ENCODE measurements at places on chromosomes 5 and 9.
A peak's percentile ranks its signal among the peaks of the same experiment; 100 is the strongest.

DNA sequence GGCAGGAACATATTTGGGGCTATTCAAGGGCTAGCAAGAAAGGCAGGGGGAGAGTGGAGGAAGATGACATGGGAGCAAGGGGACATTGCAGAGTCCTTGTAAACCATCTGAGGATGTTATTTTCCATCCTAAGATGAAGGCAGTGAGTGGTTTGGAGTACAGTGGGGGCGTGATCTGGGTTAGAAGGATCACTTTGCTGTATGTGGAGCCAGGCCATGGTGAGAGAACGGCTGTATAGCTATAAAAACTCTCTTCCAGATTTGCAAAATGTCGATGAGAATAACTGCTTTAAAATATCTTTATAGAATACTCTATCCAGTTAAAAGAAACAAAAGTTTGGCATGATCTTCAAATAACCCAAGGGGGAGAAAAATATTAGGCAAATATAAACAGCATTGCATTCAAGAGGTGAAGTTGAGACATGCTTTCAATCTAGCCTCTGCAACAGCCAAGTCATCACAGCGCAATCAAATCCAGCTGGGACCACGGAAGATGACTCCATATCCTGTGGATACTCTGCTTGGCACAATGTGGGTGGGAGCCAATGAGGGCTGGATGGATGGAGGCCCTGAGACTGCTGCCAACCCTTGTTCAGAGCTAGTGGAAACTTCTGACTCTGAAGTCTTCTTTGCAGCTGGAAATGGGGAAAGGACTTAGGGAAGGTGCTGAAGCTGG is 111.5 kb upstream of the BASP1 start:
- peak; percentile 61 for DNase-seq

DNA sequence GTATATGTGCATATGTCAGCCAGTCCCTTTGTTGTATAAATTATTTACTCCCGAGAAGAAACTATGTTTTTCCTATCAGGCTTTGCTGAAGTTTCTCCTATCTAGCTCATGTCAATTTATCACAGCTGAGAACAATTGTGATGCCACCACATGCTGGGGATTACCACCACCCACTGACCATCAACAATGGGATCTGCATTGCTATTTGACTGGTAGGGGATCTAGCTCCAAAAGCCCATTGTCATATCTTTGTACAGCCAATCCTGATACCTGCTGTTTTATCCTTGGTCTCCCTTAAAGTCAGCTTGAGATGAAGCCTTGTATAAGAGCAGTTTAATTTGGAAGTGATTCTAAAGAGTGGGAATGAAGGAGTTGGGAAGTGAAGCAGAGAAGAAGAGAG is 53.9 kb upstream of the KCNN2 start:
- DNase-seq: no peak

DNA sequence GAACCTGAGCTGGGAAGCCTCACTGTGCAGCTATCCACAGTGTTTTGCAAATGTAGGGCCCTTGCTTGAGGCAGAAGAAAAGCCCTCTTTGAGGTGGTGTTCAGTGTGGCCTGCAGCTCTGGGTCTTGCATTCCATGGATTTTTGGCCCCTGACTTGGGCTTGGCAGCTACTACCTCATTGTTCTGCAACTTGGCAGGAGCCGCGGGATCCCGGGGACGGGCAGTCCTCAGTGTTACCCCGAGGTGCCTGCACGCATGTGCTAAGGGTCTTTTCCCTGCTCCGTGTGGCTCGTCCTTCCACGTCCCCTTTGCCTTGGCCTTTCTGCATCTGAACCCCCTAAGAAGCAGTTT is 39.8 kb downstream of the NEK6 start:
- peak; percentile 95 for DNase-seq

GRCh38 chr5:73442231-73442811 is 6.3 kb downstream of the FOXD1 start:
- DNase-seq: peak; percentile 19

GRCh38 chr5:43675357-43675756 is 72.4 kb downstream of the NNT start:
- DNase-seq: no peak
